ENCODE measurements at places on chromosomes 7 and 10. TPM values are rescaled to one million over a fixed set of nuclear protein-coding genes. Genes with fewer than 3 reads are reported as not detected.

- DNase-seq = no peak
Measured at GRCh38 chr7:100555701-100556100, 16.7 kb downstream of the AGFG2 start.

DNA sequence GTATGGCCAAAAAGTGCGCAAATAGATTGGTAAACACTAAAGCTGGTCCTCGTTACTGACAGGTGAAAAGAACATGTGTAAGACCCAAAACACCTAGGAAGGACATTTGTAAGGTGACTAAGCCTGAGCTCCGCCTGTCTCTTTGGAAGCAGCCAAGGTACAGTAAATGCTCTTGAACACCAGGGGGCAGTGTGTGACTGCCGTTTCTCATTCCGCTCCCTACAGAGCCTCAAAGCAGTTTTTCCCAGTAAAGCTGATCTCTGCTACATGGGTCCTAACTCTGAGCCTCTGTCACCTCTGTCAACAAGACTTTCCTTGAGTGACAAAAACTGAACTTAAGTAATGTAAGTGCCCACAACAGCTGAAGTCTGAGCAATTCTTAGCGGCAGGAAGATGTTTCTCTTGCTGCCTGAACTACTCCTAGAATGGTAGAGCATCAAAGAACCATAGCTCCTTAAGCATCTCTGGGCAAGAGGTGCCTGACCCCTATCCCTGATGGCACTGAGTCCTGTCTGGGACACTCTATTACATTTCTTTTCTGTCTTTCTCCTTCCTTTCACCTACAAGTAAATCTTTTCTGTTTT is 238.0 kb upstream of the INHBA start:
- DNase-seq = peak; percentile 85

- no peak for DNase-seq
Measured at GRCh38 chr7:50851451-50851850, 68.8 kb upstream of the GRB10 start.

DNA sequence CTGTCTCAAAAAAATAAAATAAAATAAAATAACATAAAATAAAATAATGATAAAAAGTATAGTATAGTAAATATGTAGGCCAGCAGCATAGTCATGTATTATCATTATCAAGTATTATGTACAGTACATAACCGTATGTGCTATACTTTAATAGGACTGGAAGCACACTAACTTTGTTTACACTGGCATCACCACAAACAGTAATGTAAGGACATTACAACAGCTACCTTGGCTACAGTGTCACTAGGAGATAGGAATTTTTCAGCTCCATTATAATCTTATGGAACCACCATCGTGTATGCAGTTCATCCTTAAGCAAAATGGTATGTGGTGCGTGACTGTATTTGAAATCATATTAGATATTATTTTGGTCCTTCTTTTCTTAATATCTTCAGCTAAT is 1163.5 kb upstream of the LRRTM3 start:
- DNase-seq = no peak

GRCh38 chr10:103712898-103713498 is 142.4 kb downstream of the SH3PXD2A start:
- peak; percentile 95 for DNase-seq

DNA sequence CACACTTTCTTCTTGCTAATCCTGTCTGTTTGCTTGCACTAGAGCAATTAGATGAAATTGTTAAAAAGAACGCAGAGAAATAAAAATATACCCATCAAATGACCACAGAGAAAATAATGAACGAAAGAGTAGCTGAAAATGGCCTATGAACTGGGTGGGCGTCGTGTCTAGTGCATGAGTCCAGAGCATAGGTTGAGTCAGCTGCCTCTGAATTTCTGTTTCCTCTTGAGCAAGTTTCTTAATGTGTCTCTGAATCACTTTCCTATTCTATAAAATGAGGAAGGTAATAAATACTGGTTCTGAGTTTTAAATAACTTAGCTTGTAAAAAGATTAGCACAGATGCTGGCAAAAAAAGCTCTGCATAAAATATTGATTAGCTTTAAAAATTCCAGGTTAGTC is 75.0 kb downstream of the POM121L12 start:
- no peak for DNase-seq

DNA sequence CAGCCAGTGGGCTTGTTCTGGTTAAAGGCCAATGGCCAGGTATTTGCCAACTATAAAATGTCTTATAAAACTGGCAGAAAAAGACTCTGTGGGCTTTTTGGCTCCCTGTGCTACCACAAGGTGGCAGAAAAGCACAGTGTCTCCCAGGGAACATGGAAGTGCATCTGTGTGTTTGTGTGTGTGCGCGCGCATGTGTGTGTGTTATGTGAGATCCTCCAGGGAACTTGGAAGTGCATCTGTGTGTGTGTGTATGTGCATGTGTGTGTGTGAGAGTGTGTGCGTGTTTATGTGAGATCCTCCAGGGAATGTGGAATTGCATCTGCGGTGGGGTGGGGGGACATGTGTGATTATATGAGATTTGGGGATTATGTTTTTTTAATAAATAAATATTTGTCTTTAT is 30.2 kb upstream of the ABI1 start:
- DNase-seq = peak; percentile 86

DNA sequence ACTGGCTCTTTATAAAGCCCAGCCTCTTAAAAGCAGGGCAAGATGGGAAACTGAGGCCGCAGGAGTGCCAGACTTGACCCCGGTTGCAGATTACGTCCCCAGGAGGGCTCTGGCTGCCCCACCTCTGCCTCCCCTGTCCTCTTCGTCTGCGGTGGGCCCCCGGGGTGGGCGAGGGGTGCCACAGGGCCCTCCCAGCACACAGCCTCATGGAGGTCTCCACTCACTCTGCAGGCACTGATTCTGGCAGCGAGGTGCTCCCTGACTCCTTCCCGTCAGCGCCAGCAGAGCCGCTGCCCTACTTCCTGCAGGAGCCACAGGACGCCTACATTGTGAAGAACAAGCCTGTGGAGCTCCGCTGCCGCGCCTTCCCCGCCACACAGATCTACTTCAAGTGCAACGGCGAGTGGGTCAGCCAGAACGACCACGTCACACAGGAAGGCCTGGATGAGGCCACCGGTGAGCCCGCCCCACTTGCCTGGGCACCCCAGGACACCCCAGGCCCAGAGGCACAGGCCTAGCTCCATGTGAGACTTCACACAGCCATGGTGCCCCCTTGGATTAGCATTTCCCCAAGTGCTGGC is 39.4 kb upstream of the SLC29A3 start:
- no peak for DNase-seq

DNA sequence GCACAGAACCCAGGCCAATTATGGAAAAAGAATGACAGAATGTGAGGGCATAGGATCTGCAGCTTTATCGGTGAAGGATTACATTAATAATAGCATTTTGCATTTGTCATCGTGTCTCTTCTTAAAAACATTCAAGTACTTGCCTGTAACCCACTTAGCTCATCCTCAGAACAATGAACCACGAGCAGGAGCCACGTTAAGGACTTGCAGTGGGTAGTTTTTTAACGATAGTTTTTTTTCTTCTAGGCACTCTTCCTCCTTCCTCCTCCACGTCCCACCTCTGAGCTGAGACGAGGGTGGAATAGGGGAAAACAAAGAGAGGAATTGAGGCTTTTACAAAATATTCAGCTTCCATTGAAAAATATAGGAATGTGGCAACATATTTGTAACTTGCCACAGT is 27.1 kb downstream of the CDHR3 start:
- DNase-seq = no peak

DNA sequence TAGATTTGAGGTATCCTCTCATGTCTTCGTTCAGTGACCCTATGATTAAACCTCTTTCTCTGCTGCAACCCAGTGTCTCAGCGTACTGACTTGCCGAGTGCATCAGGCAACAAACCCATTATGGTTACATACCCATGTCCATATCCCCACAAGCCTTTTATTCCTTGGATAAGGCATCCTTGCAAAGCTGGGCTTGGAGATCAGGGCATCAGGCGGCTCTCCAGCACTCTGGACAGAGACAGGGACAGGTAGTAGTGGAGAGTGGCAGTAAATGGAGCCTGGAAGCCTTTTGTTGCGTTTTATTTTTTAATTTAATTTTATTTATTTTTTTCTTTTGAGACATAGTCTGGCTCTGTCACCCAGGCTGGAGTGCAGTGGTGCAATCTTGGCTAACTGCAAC is 32.0 kb upstream of the NPFFR1 start:
- no peak for DNase-seq

- DNase-seq = no peak
Measured at GRCh38 chr10:33423154-33423529, 88.7 kb upstream of the NRP1 start.

GRCh38 chr7:29278337-29279069 is 83.9 kb downstream of the CHN2 start:
- no peak for DNase-seq

DNA sequence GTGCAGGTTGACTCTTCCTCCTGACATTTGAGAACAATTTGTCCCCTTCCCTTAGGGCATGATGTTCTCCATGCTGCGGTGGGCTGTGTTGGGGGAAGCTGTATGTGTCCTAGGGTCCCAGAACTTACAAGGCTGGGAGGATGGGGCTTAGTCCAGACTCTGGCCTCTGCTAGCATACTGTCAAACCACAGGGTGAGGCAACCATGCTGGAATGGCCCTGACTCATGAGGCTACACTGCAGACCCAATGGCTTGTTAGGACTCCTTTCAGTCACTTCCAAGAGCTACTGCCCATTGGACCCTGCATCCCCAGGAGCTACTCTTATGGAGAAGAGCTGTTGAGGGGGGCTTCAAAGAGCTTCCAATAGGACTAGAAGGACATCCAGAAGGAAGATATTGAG is 20.1 kb upstream of the FAM170B start:
- no peak for DNase-seq

DNA sequence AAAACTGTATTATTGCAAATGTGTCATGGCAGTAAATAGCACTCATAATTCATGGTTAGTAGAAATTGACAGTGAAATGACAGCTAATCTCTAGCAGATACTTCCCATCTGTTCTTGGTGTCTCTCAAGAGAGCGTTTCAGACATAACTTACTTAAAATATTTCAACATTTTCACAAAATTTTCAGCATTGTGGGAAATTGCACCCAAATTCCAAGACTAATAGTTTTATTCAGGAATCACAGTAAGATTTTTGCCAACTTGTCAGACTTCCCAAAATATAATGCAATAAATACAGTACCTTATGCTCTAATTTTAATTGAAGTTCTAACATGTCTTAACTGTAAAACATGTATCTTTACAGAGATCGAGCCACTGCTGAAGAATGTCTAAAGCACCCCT is 41.2 kb downstream of the STK17A start:
- DNase-seq = no peak

GRCh38 chr7:33760834-33761233 is 144.5 kb upstream of the BMPER start:
- DNase-seq = no peak

GRCh38 chr7:55690-56248 is 136.6 kb upstream of the FAM20C start:
- no peak for DNase-seq

DNA sequence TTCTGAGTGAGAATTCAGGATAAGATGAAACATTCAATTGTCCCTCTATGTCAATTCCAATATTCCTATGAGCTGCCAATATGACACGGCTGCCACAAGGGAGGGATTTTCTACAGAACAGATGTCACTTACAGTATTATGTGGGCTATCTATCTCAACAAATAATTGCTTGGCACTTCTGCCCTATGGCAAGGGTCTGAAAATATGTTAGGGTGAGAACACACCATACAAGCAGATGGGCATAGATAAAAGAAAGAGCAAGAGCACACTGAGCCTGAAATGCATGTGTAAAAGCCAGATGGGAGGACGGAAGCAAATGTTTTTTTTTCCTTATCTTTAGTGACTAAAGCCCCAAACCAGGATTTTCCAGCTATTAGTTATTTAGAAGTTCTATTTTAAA is 70.1 kb upstream of the TFEC start:
- DNase-seq = no peak

DNA sequence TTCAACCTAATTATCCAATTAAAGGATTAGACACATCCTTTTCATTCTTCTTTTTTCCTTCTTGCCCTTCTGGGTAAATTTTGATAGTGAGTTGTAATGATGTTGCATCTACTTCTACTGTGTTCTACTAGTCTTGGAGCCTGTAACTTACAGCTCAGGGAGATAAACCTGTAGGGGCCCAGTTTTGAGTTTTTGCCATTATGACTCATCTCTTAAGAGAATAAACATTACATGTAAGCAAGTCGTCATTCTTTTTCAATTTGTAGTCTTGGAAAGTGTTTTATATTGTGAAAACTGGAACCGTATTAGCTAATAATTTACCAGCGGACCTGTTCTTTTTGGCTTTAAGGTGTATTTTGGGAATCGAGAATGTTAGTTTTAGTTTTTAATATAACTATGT is 89.7 kb upstream of the RPA3 start:
- no peak for DNase-seq

DNA sequence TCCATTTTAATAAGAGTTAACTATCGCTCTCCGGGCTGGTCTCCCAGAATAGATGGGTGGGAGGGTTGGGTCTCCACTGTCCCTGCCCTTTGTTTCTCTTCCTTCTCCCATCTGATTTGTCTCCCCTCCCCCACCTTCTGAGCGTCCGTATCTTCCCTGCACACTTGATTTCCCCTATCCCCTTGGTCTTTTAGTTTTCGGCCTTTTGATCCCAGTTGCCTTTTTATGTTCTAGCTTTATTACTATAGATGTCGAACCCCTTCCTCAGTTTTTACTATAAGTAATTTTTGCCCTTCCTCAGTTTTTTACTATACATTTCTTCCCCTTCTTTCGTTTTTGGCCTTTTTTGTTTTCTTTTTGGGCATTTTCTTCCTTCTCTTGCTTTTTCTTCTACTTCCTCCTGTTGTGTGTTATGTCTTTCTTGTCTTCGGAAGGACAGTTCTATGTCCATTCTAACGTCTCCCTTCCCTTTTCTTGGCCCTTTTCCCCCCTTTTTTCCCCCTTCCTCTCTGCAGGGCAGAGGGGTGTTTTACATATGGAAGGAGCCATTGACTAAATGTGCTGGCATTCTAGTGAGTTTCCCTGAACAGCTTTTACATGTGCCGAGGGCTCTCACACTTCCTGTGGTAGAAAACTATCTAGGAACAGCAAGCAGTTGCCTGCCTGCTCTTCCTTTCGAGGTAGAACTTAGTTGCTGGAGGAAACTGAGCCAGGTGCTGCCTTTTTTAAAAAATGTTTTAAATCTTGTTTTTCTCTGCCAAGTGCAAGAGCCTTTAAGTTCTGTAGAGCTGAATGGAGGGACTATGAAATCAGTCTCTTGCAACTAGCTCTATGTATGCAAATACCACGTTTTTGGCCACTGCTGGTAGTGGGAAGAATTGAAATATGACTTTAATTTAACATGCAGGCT is 2.8 kb downstream of the TET1 start:
- DNase-seq = peak; percentile 57

DNA sequence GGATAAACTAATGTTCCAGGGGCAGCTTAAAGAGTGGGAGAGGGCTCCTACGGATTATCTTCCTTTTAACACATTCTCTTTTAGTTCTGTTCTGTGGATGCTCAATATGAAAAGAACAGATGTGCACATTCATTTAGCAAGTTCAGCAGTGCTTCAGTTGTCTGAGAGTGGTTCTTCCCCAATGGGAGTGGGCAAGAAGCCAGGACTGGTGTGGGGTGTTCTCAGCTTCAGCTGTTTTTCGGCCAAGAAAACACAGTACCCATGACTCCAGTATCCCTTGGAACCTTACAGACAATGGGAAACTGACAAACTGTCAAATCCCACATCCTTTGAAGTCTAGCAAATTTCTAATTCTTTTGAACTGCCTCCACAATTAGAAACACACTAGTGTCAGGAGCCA is 71.5 kb upstream of the LRRC17 start:
- DNase-seq = no peak

- DNase-seq = no peak
Measured at GRCh38 chr10:112991888-112992491, 41.9 kb downstream of the TCF7L2 start.

The EPO gene
- total RNA-seq = not detected

The WDR11 gene
- 50.3 TPM for total RNA-seq

The WNT16 gene
- total RNA-seq = not detected

The LRIT1 gene
- not detected for total RNA-seq

The UPK3BL2 gene
- total RNA-seq = 14.1 TPM

The PDE6C gene
- total RNA-seq = not detected

Measured in activated CD4-positive, alpha-beta T cell treated with anti-CD3 and anti-CD28 coated beads, Interleukin-2, amount 10 ng/mL, durations not matched to agents 24 days and 14 days (primary cell).